Caco-2 (cell line): ENCODE measurements at places on chromosomes 5 and 9. TPM values are rescaled to one million over a fixed set of nuclear protein-coding genes. Genes with fewer than 3 reads are reported as not detected.

APBA1 gene
- 0.32 and 0.34 TPM in 2 replicates for total RNA-seq

DNA sequence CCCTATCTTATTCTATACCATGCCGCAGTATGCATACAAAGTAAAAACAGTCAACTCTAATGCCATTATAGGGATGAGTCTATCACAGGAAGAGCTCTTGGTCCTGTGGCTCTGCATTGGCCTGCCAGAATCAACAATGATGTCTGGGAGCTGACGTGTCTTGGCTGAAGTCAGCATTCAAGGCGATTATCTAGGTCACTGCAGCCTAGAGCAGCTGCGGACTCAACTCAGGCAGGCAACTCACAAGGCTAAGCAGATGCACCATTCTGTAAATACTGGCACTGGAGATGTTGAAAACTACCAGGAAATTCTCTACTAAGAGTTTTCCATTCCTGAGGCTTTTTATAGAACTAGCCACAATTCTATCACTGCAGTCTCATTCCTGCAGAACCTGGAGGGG is 13.3 kb downstream of the SPATA9 start:
- DNase-seq, result no peak

DNA sequence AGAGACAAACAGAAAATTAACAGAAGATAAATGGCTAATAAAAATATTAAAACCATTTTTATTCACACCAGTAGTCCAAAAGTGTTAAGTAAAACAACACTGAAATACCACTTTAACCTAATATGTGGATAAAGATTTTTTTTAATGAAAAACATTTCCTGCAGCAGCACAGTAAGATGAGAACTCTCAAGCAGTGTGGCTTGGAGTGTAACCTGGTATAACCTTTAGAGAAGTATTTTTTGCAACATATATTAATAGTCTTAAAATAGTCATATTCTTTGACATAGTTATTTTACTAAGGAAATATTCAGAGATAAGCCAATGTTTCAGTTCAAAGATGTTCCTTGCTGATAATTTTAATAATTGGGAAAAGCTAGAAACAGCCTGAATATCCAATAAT is 644.4 kb downstream of the PDE4D start:
- DNase-seq, result no peak

TAS2R1 gene
- 0.56 and 0.82 TPM in 2 replicates for total RNA-seq

DNA sequence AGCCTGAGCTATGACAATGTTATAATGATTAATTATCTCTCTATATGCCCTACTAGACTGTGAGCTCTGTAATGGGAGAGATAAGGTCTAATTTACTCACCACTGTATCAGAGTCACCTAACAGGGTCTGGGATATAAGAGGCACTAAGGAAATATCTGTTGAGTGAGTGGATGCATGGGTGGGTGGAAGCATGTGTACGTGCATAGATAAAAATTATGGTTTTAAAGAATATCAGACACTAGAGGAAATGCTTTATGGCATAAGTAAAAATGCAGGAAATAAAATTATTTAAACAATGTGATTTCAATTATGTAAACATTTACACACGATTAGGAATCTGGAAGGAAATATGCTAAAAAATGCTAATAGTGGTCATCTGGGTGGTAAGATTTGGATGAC is 137.8 kb downstream of the SPOCK1 start:
- DNase-seq, result no peak

DNA sequence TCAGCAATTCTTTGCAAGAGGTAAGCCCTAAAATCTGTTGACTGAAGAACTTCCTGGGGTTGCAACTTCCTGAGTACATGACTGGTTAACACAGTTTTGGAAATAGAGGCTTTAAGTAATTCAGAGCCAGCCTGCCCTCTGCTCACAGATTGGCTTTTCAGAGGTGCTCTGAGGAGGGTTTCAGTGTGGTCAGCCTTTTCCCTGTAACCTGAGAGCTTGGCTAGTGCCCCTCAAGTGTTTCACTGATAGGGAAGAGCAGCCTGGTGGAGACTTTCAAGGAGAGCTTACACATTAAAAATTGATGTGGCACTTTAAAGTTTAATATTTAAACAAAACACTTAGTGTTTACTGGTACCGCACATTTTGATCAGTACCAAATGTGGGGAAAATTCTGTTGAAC is 56.7 kb upstream of the FOXB2 start:
- no peak for DNase-seq

DNA sequence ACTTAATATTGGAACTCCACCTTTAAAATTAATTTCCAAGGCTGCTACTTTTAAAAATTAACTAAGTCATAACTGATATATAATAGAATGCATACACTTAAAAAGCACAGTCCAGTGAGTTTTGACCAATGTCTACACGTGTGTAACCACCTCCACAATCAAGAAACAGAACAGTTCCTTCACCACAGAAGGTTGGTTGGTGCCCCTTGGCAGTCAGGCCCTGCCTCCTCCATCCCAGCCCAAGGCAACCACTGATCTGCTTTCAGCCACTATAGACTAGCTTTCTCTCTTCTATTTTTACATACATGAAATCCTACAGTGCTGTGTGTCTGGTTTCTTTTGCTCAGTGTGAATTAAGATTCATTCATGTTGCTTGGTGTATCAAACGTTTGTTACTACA is 215.2 kb downstream of the CRB2 start:
- DNase-seq, result no peak
